ENCODE measurements at places on chromosomes 3 and 15.

DNA sequence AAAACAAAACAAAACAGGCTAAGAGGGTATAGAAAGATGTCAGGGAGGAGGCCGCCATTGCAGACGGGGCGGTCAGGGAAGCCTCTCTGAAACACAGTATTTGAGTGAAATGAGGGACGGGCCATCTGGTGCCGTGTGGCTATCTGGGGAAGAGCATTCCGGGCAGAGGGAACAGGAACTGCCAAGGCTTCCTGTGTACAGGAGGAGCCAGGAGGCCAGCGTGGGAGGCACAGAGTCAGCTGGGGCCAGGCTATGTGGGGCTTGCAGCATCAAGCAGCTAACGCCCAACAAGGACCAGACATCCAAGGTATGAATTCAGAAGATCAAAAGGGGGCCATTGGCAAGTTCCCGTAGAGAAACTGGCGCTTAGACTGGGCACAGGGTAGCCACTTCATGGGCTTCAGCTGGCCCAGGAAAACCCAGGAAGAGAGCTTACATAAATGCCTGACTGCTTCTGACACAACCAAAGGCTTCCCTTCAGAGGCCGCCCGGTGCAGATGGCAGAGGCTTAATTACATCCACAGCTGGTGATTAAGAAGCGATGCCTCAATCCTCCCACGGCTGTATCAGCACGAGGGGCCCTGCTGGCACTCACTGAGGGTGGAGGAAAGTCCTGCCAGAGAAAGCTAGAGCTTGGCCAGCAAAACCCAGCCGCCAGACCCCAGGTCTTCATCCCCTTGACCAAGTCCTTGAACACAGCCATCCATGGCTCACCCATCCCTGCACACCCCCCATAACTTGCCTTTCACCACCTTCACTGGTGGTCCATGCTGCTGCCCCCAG is 144.9 kb downstream of the MEGF11 start:
- no peak for DNase-seq

GRCh38 chr15:79037848-79038247 is 52.7 kb downstream of the RASGRF1 start:
- no peak for DNase-seq

- no peak for DNase-seq
These were observed 101.3 kb downstream of the WDR76 start for GRCh38 chr15:43928152-43928551.

- DNase-seq: no peak
These were observed 387 bp downstream of the GNB4 start for GRCh38 chr3:179450901-179451264.

DNA sequence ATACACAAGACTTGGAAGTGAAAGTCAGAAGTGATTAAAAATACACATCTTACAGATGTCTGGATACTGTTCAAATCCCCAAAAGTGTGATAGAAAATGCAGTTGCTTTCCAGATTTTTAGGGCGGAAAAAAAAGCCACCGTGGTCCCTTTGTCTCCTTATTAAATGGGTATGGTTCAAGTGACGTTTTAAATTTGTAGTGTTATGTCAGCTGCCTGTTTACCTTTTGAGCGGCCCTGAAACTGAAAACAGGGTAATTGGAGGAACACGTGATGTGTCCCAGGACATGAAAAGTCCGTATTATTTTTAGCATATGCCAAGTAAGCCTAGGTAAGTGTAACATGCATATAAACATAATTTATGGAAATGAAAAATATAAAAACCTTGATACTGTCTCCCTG is 109.0 kb upstream of the PDZRN3 start:
- no peak for DNase-seq

GRCh38 chr15:30650012-30650929 is 24.3 kb downstream of the ARHGAP11B start:
- DNase-seq: no peak

DNA sequence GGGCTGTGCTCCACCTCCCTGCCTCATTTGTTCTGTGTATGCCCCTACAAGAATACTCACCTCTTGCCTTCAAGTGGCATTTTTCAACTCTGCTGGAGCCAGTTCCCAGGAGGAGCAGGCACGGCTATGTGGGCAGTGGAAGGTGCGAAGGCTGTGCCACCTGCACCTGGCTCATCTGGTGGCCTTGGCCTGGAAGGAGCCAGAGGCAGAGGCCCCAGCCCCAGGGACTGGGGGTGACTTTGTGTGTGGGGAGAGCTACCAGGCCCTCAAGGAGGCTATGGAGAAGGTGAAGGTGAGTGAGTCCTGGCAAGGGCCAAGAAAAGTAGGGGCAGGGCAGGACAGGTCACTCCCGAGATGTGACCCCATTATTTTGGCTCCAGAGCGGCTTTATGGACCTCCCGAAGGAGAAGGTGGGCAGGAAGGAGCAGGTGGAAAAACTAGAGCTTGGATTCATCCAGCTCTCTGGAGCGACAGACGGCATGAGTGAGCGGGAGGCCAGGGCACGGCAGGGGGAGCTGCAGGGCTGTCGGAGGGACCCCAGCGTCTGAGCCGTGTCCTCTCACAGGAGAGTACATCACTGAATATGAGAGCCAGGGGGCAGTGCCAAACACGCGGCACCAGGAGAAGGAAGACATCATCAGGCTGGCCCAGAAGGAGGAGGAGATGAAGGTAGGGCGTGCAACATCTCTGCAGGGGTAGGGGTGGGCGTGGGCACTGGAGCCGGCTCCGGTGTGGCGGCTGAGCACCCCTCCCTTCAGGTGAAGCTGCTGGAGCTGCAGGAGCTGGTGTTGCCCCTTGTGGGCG is 57.3 kb upstream of the UBE2Q2 start:
- DNase-seq: peak; percentile 43

GRCh38 chr3:129204473-129204872 is 20.8 kb upstream of the CNBP start:
- no peak for DNase-seq

GRCh38 chr3:24683633-24684384 is 189.2 kb upstream of the THRB start:
- no peak for DNase-seq

- no peak for DNase-seq
These were observed 39.0 kb downstream of the ESYT3 start for GRCh38 chr3:138473391-138473790.

DNA sequence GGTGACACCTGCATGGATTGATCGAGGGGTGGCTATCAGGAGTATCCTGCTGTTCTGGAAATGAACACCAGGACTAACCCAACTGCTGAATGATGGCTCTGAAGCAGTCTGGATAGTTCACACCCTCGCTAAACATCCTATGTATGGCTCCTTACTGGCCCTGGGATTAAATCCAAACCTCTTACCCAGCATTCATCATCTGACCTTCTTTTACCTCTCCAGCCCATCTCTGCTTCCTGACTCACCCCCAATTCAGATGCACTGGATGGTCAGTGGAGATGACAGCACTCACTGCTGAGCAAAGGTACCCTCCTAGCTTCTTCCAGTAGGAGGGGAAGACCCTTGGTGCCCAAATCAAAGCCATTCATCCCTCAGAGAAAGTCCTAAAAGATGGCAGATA is 235.2 kb upstream of the TRIM42 start:
- DNase-seq: no peak

- no peak for DNase-seq
These were observed 12.3 kb upstream of the C3orf22 start for GRCh38 chr3:126571078-126571477.

GRCh38 chr3:122273498-122273897 is 51.5 kb upstream of the CSTA start:
- DNase-seq: peak; percentile 14

- peak; percentile 69 for DNase-seq
These were observed at the start of gene CRTC3 for GRCh38 chr15:90529371-90530249. Gene CRTC3, plus strand, starts transcription at chr15:90529923. Its CDS starts 149 bp downstream, at chr15:90530072.

GRCh38 chr3:52240059-52240885 is 1.3 kb upstream of the TWF2 start:
- peak; percentile 78 for DNase-seq
